ENCODE measurements at places on chromosomes 3 and 15.

GRCh38 chr15:45763170-45763869, 128.5 kb downstream of the SQOR start:
- DNase-seq, result no peak

DNA sequence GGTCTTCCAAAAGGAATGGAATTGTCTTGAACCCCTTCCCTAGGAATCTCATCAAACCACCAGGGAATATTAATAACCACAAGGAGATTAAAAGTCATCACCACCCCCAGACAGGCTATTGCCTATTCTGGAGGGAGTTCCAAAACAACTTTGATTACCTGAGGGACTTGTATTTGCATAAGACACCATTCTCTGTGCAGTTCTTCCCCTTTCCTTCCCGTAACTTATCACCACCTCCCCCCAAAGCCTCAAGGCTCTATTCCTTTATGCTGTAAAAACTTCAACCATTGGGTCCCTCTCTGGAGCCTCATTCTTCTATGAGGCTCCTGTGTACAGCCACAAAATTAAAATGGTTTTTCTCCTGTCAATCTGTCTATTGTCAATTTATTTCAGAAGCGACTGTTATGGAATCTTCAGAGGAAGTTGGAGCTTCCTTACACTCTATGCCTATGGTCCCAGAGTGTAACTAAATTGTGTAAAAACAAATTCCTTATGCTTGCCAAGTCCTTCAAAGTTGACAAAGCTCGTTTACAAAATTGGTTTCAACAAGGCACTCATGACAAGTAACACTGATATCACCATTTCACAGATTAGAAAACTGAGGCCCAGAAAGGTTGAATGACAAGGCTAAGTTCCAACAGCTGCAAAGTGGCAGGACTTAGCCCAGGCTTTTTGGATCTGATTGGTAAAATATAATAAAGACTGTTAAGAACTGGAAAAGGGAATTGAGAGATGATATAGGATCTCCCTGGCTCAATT, 68.3 kb upstream of the HERC1 start:
- DNase-seq, result no peak

- DNase-seq, result no peak
Measured at GRCh38 chr3:46626039-46626438, 13.7 kb downstream of the FAM240A start.

GRCh38 chr15:34031987-34032760, 6.8 kb downstream of the AVEN start:
- DNase-seq, result no peak

- DNase-seq, result no peak
Measured at GRCh38 chr3:10855083-10855870, 39.2 kb downstream of the SLC6A11 start.

GRCh38 chr15:95131131-95131556, 899.8 kb downstream of the MCTP2 start:
- DNase-seq, result no peak
